Activated T-cell treated with anti-CD3 and anti-CD28 coated beads, Interleukin-2, amount 50 U/mL, for 24 hours (primary cell): ENCODE measurements at places on chromosomes 3 and 15.
A peak's percentile ranks its signal among the peaks of the same experiment; 100 is the strongest.

GRCh38 chr15:68993276-68993675 is 21.2 kb upstream of the NOX5 start:
- H3K36me3 ChIP-seq, result no peaks in the 10 kb centered on the region
- H3K27ac ChIP-seq, result no peak overlapping the region
- H3K4me1 ChIP-seq, result no peaks in the 10 kb centered on the region
- H3K27me3 ChIP-seq, result peaks cover 6% of the 10 kb centered on the region
- no peak overlapping the region for H3K4me3 ChIP-seq
- DNase-seq, result no peak

GRCh38 chr15:28099555-28100140 is 533 bp upstream of the OCA2 start:
- no peak for DNase-seq
- H3K27ac ChIP-seq, result no peak overlapping the region
- H3K4me1 ChIP-seq, result peaks cover 29% of the 10 kb centered on the region

DNA sequence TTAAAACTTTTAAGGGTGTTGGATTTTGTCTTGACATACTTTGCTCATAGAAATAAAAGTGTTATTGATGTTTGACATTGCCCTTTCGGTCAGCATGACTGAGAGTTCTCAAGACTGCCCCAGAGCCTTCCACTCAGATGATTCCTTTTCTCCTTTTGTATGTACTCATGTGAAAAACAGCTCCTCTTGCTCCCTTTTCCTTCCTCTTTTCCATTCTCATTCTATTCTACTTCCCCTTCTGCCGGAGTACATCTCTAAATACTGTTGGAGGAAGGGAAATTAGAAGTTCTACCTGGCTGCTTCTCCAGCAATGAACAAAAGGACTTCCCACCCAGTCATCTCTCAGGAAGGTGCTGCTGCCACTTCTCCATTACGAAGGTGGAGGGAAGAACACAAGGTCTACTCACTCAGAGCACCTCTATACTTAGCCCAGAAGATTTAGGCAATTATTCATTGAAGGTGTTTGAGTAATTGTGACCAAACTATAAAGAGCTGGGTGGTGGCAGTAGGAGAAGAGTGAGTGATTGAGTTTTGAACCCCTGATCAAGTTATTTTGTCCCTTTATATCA is 163.8 kb upstream of the MBNL1 start:
- H3K4me1 ChIP-seq, result peaks cover 7% of the 10 kb centered on the region
- H3K36me3 ChIP-seq, result no peaks in the 10 kb centered on the region
- H3K27ac ChIP-seq, result no peak overlapping the region
- no peak overlapping the region for H3K4me3 ChIP-seq
- no peaks in the 10 kb centered on the region for H3K27me3 ChIP-seq

DNA sequence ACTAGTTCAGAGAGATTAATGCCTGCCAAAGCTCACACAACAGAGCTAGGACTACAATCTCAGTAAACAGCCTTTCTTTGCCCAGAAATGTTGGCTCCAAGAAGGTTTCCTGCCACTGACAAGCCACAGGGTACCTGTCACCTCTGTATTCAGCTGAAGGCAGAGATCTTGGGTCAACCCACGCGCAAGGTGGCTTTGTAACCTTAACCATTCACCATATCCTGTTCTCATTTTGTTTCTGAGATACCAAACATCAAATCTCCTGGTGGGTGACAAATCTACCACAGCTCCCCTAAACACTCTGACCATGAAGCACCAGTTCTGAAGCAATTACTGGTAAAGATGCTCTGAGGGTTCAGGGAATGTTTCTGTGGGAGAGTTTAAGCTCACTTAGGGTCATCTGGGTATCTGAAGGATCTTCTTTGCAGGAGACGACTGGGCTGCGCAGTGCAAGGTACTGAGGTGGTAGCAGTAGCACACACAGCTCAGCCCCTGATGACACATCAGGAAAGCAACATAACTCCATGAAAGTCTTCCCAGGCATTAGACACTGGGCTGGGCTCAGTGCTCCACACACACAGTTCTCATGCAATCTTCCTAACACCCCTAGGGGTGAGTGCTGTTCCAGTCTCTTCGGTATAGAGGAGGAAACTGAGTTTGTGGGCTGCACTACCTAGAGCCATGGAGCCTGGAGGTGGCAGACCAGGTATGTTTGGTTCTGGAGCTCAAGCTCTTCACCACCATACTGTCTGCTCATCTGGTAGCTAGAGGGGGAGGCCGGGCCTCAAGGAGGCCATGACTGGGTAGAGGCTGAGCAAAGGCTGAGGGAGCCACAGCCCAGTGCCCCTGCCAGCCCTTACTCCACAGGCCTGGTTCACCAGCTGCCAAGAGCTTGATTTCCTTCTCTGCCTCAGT is 7.7 kb downstream of the CXCR6 start:
- peaks cover 98% of the 10 kb centered on the region for H3K36me3 ChIP-seq
- H3K4me3 ChIP-seq, result no peak overlapping the region
- H3K27me3 ChIP-seq, result no peaks in the 10 kb centered on the region
- DNase-seq, result peak; percentile 52
- H3K27ac ChIP-seq, result peak overlapping the region; percentile 58

DNA sequence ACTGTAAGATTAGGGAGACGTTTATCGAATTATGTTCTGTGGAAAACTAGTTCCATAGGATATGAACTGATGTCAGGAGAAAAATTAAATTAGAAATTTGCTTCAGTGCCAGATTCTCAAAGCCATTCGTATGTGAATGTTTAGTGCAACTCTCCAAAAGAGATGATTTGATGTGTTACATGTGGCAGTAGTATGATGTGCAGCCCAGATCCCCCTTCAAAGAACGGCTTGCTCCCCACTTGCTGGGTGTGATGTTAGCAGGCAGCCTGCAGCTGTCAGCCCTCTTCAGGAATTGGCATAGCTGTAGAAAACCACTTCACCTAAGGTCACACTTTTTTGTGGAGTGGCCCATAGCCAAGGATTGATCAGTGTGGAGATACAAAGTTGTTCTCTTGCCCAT is 127.0 kb upstream of the CCDC54 start:
- no peak for DNase-seq
- H3K4me3 ChIP-seq, result no peak overlapping the region
- H3K27ac ChIP-seq, result no peak overlapping the region
